Activated naive CD8-positive, alpha-beta T cell treated with anti-CD3 and anti-CD28 coated beads, Interleukin-2, amount 10 ng/mL, durations not matched to agents 7 days and 5 days (primary cell): ENCODE measurements at places on chromosomes 12 and 14. TPM values are rescaled to one million over a fixed set of nuclear protein-coding genes. Genes with fewer than 3 reads are reported as not detected.

The DDX23 gene
- total RNA-seq: 162 TPM

GRCh38 chr14:56474419-56475022 is 105.1 kb upstream of the TMEM260 start:
- H3K27ac ChIP-seq: no peak overlapping the region
- H3K27me3 ChIP-seq: peaks cover 5% of the 10 kb centered on the region
- DNase-seq: no peak
- no peaks in the 10 kb centered on the region for H3K4me1 ChIP-seq
- H3K4me3 ChIP-seq: no peak overlapping the region

DNA sequence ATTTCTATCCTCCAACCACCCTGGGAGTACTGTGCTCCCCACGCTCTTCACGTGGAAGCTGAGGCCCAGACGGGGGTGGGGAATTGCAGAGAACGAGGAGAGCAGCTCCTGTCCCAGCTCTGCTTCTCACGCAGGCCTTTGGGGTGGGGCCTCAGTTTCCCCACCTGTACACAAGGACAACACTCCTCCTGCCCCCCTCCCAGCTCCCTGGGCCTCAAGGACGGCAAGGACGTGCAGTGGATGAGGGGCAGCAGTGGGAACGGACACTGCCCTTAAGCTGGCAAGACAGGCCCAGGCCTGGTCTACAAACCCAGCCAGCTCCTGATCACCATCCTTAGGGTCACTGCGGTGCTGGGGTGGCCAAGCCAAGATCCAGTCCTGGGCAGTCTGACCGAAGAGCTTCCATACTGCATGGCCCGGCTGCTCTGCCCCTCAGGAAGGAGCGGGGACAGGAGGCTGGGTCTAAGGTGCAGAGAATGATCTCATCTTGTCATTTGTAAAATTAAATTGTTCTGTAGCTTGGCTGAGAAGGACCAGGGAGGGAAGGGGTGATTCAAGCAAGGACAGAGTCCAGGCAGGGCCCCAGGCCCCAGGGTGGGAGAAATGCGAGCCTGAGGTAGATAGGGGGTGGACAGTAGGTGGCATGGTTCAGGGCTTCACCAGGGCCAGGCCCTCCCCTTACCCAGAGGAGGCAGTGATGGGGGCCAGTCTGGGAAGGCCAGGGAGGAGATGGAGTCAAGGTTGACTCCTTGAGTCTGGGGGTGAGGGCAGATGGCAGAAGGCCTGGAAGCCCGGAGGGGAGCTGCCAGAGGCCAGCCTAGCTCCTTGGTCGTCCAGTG is 1.3 kb upstream of the CLBA1 start:
- no peaks in the 10 kb centered on the region for H3K36me3 ChIP-seq
- peak overlapping the region; percentile 63 for H3K4me3 ChIP-seq
- H3K27ac ChIP-seq: peak overlapping the region; percentile 82
- no peak for DNase-seq

GRCh38 chr12:102816816-102817434 is 100.1 kb downstream of the PAH start:
- no peaks in the 10 kb centered on the region for H3K4me1 ChIP-seq
- no peaks in the 10 kb centered on the region for H3K36me3 ChIP-seq
- H3K4me3 ChIP-seq: no peak overlapping the region
- DNase-seq: no peak
- no peak overlapping the region for H3K27ac ChIP-seq

The SYNDIG1L gene
- not detected for total RNA-seq

DNA sequence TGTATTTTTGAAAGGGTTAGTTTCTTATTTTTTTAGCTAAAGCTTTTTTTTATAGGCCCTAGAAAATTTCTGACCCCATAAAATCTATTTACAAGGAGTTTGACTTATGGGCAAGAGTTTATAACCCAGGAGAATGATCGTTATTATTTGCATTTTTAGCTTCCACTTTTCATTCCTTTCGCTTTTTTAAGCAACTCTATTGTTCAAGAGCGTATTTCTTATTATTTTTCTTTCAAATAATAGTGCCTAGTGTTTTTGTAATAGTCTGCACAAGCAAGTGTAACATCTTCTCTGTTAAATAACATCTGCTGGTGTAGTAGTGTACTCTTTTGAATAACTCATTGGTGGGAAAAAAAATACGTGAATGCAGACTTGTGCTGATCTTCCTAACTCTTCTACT is 216.3 kb downstream of the ERC1 start:
- H3K4me3 ChIP-seq: no peak overlapping the region
- no peak for DNase-seq
- H3K4me1 ChIP-seq: peaks cover 5% of the 10 kb centered on the region
- H3K27me3 ChIP-seq: no peaks in the 10 kb centered on the region

- DNase-seq: no peak
- no peak overlapping the region for H3K4me3 ChIP-seq
- no peaks in the 10 kb centered on the region for H3K4me1 ChIP-seq
- no peaks in the 10 kb centered on the region for H3K36me3 ChIP-seq
- peaks cover 8% of the 10 kb centered on the region for H3K27me3 ChIP-seq
- H3K27ac ChIP-seq: no peak overlapping the region
Measured at GRCh38 chr14:57526942-57527341, 33.3 kb upstream of the CCDC198 start.

DNA sequence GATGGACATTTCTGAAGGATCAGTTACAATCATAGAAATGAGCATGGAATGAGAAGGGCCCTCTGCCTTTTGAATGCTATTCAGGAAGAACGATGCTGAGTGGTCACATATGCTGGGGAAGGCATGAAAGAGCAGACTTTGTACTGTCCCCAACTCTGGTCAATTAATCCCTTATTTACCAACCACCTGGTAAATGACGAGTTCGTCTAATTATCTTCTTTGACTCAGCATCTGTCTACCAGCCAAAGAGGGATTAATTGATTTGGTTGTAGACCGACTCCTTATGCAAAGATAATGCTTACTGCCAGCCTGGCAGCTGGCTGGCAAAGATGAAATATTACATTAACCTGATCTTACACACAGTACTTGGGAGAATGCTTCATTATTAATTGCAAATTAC is 152.2 kb downstream of the CHST11 start:
- no peak for DNase-seq
- no peak overlapping the region for H3K27ac ChIP-seq
- H3K4me3 ChIP-seq: no peak overlapping the region
- H3K36me3 ChIP-seq: peaks cover 28% of the 10 kb centered on the region
- H3K4me1 ChIP-seq: peaks cover 26% of the 10 kb centered on the region

DNA sequence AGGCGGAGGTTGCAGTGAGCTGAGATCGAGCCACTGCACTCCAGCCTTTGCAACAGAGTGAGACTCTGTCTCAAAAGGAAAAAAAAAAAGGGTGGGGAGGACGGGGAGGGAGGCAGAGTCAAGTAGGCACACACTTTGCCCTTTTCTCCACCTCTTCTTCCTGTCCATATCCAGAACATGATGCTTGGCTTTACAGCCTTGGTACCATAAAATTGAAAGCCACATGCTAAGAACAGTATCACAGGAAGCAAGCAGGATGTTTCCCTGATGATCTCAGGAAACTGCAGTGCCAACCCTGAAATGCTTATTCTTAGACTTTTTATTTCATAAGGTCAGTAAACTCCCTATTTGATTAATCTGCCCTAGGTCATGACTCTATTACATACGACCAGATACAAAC is 32.5 kb upstream of the YAF2 start:
- H3K27me3 ChIP-seq: peaks cover 3% of the 10 kb centered on the region
- DNase-seq: no peak
- H3K27ac ChIP-seq: no peak overlapping the region
- H3K4me3 ChIP-seq: no peak overlapping the region
- H3K4me1 ChIP-seq: peaks cover 5% of the 10 kb centered on the region

- peaks cover 1% of the 10 kb centered on the region for H3K36me3 ChIP-seq
- peak overlapping the region; percentile 8 for H3K27ac ChIP-seq
- no peak overlapping the region for H3K4me3 ChIP-seq
Measured at GRCh38 chr12:66409195-66409871, 107.0 kb downstream of the HELB start.

- no peaks in the 10 kb centered on the region for H3K36me3 ChIP-seq
- no peak overlapping the region for H3K4me3 ChIP-seq
- DNase-seq: no peak
- no peak overlapping the region for H3K27ac ChIP-seq
- H3K4me1 ChIP-seq: no peaks in the 10 kb centered on the region
- no peaks in the 10 kb centered on the region for H3K27me3 ChIP-seq
Measured at GRCh38 chr12:115521771-115522409, 755.6 kb downstream of the MED13L start.

The PCED1B gene
- total RNA-seq: 102 TPM

The FAIM2 gene
- total RNA-seq: 0.22 TPM

The CCNK gene
- total RNA-seq: 88.4 TPM

DNA sequence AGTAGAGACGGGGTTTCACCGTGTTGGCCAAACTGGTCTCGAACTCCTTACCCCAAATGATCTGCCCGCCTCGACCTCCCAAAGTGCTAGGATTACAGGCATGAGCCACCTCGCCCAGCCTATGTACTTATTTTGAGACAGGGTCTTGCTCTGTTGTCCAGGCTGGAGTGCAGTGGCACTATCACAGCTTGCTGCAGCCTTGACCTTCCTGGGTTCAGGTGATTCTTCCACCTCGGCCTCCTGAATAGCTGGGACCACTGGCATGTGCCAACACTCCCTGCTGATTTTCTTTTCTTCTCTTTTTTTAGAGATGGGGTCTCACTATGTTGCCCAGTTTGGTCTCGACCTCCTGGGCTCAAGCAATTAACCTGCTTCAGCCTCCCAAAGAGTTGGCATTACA is 14.0 kb upstream of the HNF1A start:
- H3K27ac ChIP-seq: no peak overlapping the region
- H3K27me3 ChIP-seq: peaks cover 4% of the 10 kb centered on the region
- no peaks in the 10 kb centered on the region for H3K36me3 ChIP-seq

- DNase-seq: no peak
- H3K27ac ChIP-seq: no peak overlapping the region
- H3K4me1 ChIP-seq: peaks cover 8% of the 10 kb centered on the region
- peaks cover 8% of the 10 kb centered on the region for H3K36me3 ChIP-seq
- no peak overlapping the region for H3K4me3 ChIP-seq
Measured at GRCh38 chr12:113278633-113279032, 56.3 kb downstream of the SLC8B1 start.

DNA sequence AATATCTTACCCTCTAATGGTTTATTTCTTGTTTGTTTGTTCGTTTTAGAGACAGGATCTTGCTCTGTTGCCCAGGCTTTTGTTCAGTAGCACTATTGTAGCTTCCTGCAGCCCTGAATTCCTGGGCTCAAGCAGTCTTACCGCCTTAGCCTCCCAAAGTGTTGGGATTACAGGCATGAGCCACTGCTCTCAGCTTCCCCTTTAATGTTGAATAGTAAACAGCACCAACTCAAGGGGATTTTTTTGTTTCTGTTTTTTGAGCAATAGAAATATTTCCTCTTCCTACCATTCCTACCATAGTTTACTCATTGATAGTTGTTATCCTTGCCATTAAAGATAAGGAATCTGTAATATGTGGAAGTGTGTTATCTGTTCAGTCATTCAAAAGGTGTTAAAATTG is 10.7 kb downstream of the ARID4A start:
- H3K27me3 ChIP-seq: no peaks in the 10 kb centered on the region
- no peaks in the 10 kb centered on the region for H3K4me1 ChIP-seq
- H3K4me3 ChIP-seq: no peak overlapping the region
- H3K27ac ChIP-seq: no peak overlapping the region
- no peak for DNase-seq

DNA sequence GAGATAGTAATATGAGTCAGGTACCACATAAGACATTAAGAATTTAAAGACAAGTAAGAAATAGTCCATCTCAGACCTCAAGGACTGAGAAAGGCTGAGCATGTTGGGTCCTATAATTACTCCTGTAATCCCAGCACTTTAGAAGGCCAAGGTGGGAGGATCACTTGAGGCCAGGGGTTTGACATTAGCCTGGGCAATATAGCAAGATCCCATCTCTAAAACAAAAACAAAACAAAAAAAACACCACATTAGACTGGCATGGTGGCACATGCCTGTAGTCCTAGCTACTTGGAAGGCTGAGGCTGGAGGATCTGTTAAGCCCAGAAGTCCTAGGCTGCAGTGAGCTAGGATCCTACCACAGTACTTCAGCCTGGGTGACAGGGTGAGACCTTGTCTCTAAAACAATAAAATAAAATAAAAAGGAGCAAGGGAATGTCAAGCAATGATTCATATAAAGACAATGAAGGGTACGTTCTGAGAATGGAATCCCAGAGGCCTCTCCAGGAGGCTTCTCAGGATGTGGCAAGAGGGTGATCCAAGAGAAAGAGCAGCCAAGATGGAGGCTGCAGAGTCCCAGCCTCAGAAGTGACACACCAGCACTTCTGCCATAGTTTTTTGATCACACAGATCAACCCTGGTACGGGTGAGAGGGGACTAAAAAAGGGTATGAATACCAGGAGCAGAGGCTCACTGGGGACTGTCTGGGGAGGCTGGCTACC is 206.4 kb downstream of the CRADD start:
- no peak overlapping the region for H3K4me3 ChIP-seq
- no peaks in the 10 kb centered on the region for H3K36me3 ChIP-seq
- H3K4me1 ChIP-seq: peaks cover 10% of the 10 kb centered on the region
- DNase-seq: no peak
- no peaks in the 10 kb centered on the region for H3K27me3 ChIP-seq

The GPR137C gene
- 0.47 TPM for total RNA-seq

- H3K4me3 ChIP-seq: no peak overlapping the region
- DNase-seq: no peak
- H3K4me1 ChIP-seq: no peaks in the 10 kb centered on the region
- peaks cover 4% of the 10 kb centered on the region for H3K27me3 ChIP-seq
- no peaks in the 10 kb centered on the region for H3K36me3 ChIP-seq
Measured at GRCh38 chr12:63036216-63036973, 101.4 kb upstream of the PPM1H start.

DNA sequence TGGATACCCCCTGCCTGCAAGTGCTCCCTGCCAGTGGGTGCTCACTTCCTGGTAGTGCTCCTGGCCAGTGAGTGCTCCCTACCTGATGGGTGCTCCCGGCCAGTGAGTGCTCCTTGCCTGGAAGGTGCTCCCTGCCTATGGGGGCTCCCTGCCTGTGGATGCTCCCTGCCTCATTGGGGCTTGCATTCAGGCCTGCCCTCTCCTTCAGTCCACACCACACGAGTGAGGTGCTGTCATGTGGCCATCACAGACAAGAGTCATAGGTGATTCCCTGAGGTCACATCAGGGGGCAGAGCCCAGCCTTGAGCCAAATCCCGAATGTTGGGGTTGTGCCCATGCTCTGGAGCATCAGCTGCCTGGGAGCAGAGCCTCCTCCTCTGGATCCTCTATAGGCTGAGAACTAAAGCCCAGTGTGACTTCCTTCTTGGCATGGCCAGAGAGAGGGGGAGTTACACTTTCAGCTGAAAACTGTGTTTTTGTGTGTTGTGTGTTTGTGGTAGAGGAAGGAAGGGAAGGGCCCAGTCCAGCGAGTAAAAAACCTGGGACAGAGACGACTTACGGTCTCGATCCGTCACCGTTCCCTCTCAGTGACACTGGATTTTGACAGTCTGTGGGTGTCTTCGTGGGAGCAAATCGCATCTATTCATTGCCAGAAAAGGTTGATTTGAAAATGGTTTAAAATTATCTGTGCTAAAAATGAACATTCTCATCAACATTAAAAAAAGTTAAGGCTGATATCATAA is 136.0 kb downstream of the ADGRD1 start:
- no peak overlapping the region for H3K4me3 ChIP-seq
- H3K27ac ChIP-seq: no peak overlapping the region
- H3K27me3 ChIP-seq: no peaks in the 10 kb centered on the region
- peaks cover 9% of the 10 kb centered on the region for H3K4me1 ChIP-seq
